ENCODE measurements at places on chromosomes 12 and 14.

GRCh38 chr12:102950107-102950949, 7.1 kb upstream of the ASCL1 start:
- DNase-seq: no peak

GRCh38 chr12:41719214-41719613, 425.5 kb downstream of the GXYLT1 start:
- no peak for DNase-seq

DNA sequence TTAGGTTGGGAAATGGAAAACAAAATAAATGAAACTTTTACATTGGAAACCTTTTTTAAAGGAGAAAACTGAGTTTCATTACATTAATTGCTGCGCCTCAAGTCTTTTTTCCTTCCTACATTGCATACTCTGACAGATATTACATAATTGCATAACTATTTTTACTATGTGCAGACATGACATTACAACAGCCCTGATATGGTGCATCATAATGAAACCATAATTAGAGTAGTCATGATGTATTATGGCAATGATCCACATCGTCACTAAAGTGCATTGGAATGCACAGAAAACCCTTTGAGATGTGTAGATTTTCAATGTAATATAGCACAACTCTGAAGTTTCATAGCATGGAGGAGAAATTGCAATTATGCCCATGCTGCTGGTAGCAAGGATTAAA, 217.8 kb upstream of the NPAS3 start:
- no peak for DNase-seq

- no peak for DNase-seq
These were observed 25.5 kb downstream of the SLC25A3 start for GRCh38 chr12:98618952-98619351.

GRCh38 chr12:68675101-68675842, 11.5 kb upstream of the NUP107 start:
- no peak for DNase-seq

DNA sequence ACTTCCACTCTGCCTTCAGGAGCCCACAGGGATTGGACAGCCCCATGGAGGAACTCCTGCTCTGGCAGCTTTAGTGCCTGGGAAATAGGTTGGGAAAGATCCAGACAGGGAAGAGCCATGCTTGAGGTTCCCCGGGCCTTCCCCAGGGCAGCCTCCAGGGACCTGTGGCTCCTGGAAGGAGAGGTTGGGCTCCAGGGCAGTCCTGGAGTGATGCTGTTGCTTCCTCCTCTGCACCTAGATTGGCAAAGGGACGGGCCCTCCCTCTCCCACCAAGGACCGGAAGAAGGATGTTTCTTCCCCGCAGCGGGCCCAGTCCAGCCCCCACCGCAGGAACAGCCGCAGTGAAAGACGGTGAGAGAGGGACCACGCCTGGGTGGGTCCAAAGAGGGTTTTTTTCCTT, 16.5 kb downstream of the VASH1 start:
- DNase-seq: no peak

DNA sequence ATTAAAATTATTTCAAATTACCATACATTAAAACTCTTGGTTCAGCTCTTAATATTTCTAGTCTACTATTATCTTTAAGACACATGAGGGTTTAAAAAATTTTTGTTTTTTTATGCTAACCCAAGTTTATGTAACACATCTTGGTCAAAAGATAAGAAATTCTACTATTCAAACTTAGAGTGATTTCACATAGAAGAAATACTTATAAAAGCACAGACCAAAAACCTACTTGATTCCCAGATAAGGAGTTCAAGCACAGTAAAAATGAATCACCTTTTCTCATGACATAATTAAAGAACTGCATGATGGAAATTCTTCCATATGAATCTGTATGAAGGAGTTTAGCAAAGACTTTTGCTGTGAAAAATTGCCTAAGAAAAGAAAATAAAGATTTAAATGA, 13.9 kb downstream of the PPP2R3C start:
- DNase-seq: no peak

- no peak for DNase-seq
These were observed 652 bp downstream of the BAZ1A start for GRCh38 chr14:34874386-34875030.

DNA sequence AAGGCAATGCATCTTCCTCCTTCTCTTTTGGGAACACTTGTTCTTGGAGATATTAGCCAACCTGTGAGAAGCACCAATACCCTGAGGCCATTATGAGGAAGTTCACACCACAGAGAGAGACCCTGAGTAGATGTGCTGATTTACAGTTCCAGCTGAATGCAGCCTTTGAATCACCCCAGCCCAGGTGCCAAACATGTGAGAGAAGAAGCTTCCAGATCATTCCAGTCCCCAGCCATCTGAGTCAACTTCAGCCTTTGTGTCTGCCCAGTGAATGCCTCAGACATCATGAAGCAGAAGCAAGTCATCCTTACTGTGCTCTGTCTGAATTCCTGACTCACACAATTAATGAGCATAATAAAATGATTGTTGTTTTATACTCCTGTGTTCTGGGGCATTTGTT, 25.1 kb downstream of the C12orf42 start:
- no peak for DNase-seq

DNA sequence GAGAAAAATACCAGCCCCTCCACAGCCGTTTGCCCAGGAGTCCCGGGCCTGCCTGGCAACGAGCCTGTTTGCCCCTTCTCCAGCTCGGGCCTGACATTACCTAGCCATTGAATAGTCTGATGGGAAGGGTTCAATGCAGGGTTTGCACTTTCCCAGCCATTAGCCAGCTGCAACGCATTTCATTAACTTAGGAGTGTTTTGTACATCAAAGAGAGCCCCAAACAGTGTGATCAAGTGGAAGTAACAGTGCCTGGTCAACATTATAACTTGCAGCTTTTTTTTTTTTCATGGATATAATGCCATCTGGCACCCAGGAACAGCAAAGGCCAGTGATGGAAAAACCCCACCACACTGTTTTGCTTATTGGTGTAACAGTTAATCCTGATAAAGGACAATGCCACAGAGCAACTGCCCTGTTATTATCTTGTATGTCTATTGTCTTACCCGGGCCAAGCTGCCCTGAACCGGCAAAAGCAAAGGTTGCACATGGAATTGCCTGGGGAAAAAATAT, 38.0 kb downstream of the BTG1 start:
- DNase-seq: peak; percentile 57

- no peak for DNase-seq
These were observed at the start of gene CDH24 for GRCh38 chr14:23056956-23057756. CDH24 (minus strand) TSS chr14:23057520; CDS start chr14:23055733, 1,787 bp downstream.

- no peak for DNase-seq
These were observed 70.7 kb downstream of the ATXN7L3B start for GRCh38 chr12:74608231-74608775.

DNA sequence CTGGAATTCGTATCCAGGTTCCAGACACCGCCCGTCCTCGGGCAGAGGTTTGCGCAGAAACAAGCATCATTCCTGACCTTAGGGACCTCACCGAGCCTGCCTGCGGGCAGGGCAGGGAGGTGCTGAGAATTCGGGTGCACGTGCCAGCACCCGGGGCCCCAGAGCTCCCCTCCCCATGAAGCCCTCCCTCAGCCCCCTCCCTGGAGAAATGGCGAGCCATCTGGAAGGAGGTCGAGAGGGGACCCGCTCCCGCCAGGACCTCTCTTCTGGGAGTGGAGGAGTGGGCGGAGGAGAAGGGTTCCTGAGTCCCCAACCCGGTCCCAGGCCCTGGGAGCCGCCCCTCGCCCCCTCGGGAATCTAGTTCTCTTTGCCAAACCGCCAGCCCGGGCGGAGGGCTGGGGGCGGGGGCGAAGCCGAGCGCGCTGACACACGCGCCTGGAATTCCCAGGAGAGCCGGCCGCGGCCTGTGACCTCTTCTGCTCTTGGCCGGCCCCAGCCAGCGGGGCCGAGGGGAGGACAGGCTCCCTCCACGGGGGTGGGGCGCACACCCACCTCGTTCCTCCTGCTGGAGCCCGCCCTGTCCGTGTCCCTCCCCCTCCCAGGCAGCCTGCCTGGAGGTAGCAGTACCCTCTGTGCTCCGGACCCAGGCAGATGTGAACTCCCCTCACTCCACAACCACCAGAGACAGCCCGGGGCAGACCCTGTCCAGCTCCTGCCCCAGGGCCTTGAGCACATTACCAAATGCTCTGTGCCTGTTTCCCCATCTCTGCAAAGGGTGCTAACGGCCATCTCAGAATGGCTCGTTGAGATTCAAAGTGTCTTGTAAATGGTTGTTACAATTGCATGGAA, 23.0 kb upstream of the GPR132 start:
- DNase-seq: no peak

GRCh38 chr14:68516342-68516741, 276.5 kb downstream of the ZFP36L1 start:
- no peak for DNase-seq

- DNase-seq: no peak
These were observed 730 bp downstream of the CLSTN3 start for GRCh38 chr12:7130701-7131501.

DNA sequence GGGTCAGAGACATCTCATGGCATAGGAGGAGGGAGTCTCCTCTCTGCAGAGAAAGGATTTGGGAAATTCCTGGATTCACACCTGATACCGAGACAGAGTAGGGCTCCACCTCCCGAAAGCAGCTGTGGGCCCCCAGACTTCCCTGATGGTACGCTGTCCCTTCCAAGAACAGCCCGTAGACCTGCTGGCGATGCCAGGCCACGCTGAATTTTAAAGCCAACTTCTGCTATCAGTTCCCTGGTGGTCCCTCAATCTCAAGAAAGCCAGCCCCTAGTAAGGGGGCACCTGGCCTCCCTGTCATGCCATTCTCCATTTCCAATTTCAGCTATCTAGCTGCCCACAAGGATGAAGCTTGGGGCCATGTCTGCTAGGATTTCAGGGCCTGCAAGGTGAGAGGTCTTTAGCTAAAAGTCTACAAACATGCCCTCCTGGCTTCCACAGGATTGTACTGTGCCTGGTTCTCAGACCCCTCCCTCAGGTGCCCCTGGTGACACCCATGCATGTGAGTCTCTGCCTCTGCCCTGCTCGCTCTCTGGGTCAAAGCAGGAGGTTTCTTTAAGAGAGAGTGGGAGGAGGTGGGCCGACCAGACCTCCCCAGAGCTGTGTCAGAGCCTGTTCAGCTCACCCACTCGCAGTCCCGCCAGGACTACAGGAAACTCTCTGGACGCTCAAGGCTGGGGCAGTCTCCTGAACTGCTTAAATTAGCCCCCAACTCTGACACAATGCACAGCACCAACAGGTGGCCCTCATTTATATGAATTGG, 30.5 kb downstream of the ANO2 start:
- DNase-seq: no peak

- DNase-seq: no peak
These were observed 7.1 kb upstream of the PNMA1 start for GRCh38 chr14:73721101-73721821.

GRCh38 chr14:55849833-55850232, 268.4 kb upstream of the PELI2 start:
- DNase-seq: no peak

DNA sequence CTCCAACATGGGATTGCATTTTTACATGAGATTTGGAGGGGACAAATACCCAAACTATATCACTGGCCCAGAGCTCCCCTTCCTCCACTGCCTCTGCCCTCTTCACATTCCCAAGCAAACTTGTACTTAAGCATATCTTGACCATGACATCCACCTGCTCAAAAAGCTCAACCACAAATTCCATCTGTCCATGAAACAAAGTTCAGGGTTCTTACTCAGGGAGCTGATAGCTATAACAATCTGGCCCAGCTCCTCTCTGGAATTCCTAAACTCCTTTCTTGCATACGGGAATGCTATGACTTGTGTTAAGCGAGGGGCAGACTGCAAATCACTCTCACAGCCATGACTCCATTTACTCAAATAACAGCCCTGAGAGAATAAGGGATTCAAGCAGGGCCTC, 152.1 kb downstream of the GALC start:
- no peak for DNase-seq

All from DMS 273 treated with DMSO at 0.1 percent for 48 hours (cell line).